ENCODE measurements at places on chromosomes 16 and 17. TPM values are rescaled to one million over a fixed set of nuclear protein-coding genes. Genes with fewer than 3 reads are reported as not detected.

GRCh38 chr16:79134300-79134699 lies 466.2 kb downstream of the MAF start:
- H3K27me3 ChIP-seq = peaks cover 4% of the 10 kb centered on the region
- no peak overlapping the region for H3K4me3 ChIP-seq
- no peaks in the 10 kb centered on the region for H3K36me3 ChIP-seq
- DNase-seq = no peak
- no peak overlapping the region for H3K27ac ChIP-seq

DNA sequence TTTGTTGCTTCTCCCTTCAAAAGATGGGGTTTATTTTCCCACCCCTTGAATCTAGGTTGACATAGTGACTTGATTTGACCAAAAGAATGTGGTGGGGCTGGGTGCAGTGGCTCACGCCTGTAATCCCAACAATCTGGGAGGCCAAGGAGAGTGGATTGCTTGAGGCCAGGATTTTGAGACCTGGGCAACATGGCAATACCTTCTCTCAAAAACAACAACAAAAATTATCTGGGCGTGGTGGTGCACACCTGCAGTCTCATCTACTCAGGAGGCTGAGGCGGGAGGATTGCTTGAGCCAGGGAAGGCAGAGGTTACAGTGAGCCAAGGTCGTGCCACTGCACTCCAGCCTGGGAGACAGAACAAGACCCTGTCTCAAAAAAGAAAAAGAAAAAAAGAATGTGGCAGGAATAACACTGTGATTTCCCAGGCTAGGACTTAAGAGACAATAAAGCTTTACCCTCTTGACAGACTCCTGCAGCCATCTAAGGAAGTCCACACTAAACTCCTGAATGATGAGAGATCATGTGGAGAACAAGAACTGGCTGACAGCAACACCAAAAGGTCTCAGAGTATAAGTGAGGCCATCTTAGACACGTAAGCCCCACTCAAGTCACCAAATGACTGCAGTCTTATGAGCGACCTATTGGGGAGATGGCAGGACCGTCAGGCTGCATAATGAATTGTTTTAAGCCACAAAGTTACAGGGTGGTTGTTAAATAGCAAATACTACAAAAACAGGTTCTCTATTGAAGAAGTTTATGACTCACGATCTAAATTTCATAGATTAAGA lies 37.0 kb downstream of the FBXL20 start:
- no peak overlapping the region for H3K4me3 ChIP-seq
- H3K4me1 ChIP-seq = peaks cover 17% of the 10 kb centered on the region
- no peaks in the 10 kb centered on the region for H3K27me3 ChIP-seq
- H3K36me3 ChIP-seq = no peaks in the 10 kb centered on the region
- DNase-seq = no peak

DNA sequence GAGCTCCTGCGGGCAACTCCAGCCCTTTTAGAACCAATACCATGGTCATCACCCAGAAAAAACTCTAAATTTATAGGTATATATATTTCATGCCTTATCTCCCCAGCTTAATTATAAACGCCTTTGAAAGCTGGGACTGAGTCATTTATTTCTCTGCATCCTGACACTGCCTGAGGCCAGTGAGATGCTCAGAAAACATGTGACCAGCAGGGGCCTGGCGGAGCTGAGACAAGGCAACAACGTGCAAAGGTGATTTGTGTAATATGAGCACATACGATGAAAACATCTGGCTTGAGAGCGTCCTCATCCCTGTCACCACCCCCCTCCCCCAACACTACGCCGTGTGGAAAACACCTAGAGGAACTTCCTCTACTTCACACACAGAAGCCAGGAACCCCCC lies 22.7 kb downstream of the NXN start:
- no peak for DNase-seq
- H3K4me1 ChIP-seq = peaks cover 69% of the 10 kb centered on the region
- H3K36me3 ChIP-seq = peaks cover 8% of the 10 kb centered on the region
- H3K27ac ChIP-seq = peak overlapping the region; percentile 38

DNA sequence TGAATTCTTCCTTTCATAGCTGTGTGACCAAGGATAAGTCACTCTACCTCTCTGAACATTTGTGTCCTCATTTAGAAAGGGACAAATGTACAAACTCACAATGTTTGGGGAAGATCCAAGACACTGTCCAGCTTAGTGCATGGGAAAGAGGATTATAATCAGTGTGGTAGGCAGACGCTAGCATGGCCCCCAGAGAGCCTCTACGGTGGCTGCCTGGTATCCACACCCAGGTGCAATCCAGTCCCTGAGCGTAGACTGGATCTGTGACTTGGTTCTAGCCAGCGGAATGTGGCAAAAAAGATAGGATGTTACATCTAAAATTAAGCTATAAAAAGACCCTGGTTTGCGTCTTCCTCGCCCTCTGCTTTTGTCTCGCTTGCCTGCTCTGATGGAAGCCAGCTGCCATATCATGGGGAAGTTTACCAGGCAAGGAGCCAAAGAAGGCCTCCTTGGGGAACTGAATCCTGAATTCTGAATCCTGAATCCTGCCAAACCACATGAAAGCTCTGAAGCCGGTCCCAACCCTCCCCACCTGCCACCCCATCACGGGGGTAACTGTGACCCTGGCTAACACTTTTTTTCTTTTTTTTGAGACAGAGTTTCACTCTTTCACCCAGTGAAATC lies 51.7 kb downstream of the PLXDC1 start:
- H3K4me3 ChIP-seq = no peak overlapping the region
- H3K27me3 ChIP-seq = peaks cover 7% of the 10 kb centered on the region
- H3K27ac ChIP-seq = peak overlapping the region; percentile 3
- no peaks in the 10 kb centered on the region for H3K36me3 ChIP-seq
- no peak for DNase-seq

DNA sequence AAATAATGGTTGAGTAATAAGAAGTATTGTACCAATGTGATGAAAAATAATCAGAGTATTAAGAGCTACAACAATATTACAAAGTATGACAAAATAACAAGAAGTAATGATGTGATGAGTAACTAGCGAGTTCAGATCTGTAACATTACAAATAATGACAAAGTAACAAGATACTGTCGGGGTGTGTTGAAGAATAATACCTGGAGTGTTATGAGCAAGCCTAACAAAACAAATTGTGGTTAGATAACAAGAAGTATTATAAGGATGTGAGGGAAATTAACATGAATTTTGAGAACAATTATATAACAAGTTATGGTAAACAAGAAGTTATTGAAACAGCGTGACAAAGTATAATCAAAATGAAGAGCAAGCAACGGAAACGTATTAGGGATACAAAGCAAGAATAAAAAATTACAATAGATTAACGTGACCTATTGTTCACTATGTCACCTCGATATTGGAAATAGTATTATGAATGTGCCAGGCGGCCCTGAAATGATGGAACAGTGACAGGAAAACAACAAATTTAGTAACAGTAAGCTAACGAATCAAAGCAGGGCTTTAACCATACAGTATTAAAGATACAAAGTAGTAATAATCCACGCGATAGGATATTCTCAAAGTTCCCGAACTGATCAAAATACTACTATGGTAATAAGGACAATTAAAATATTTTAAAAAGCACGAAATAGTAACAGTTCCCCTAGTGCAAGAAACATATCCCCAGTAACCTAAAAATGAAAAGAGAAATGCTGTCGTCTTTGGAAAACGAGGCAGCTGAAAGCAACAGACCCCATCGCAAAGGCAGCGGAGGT lies 1.6 kb downstream of the TBX4 start:
- no peak overlapping the region for H3K27ac ChIP-seq
- peaks cover 4% of the 10 kb centered on the region for H3K36me3 ChIP-seq
- DNase-seq = no peak

GRCh38 chr17:66841328-66841727 lies 6.4 kb downstream of the CACNG5 start:
- no peak overlapping the region for H3K27ac ChIP-seq
- DNase-seq = no peak
- H3K27me3 ChIP-seq = peaks cover 42% of the 10 kb centered on the region
- no peak overlapping the region for H3K4me3 ChIP-seq
- no peaks in the 10 kb centered on the region for H3K4me1 ChIP-seq

GRCh38 chr17:16929757-16930520 lies 42.0 kb downstream of the TNFRSF13B start:
- no peaks in the 10 kb centered on the region for H3K4me1 ChIP-seq
- DNase-seq = no peak
- no peaks in the 10 kb centered on the region for H3K36me3 ChIP-seq

- H3K27ac ChIP-seq = no peak overlapping the region
- no peaks in the 10 kb centered on the region for H3K27me3 ChIP-seq
Measured at GRCh38 chr16:84795329-84796053, 24.3 kb upstream of the CRISPLD2 start.

DNA sequence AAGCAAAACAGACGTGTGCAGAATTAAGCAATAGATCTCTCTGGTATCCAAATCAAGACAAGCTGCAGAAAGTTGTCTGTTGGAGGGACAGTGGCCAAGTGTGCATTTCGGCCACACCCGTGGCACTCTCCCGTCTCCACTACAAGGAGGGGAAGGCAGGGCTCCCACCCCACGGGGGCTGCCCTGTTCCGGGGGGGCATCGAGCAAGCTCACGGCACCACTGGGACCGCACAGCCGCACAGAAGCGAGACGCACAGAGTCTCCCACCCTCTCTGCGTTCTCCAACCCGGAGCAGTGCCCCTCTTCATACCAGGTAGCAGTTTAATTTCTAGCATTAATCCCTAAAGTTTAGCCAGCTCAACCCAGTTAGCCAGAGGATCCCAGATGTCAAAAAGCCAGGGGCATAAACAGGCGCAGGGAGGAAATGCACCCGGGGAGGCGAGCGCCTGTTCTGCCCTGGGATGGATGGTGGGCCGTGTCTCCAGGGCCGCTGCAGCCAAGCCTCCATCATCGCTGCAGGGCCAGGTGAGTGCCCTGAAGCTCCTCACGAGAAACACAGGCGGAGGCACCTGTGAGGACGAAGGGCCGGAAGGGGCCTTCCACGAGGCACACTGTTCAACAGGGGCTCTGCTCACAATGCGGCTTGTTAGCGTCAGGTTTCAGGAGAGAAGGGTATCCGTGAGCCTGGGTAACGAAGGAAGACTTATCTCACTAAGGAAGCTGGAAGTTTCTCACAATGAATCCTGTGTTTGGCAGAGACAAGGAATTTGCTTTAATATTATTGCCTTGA lies 42.1 kb upstream of the METRNL start:
- DNase-seq = peak; percentile 71
- peaks cover 28% of the 10 kb centered on the region for H3K36me3 ChIP-seq
- no peak overlapping the region for H3K4me3 ChIP-seq
- no peak overlapping the region for H3K27ac ChIP-seq
- H3K4me1 ChIP-seq = no peaks in the 10 kb centered on the region

GRCh38 chr16:48164907-48165715 lies 9.3 kb upstream of the ABCC12 start:
- peak overlapping the region; percentile 36 for H3K4me3 ChIP-seq
- H3K27ac ChIP-seq = peak overlapping the region; percentile 81
- no peaks in the 10 kb centered on the region for H3K36me3 ChIP-seq
- peaks cover 4% of the 10 kb centered on the region for H3K27me3 ChIP-seq
- peaks cover 15% of the 10 kb centered on the region for H3K4me1 ChIP-seq

DNA sequence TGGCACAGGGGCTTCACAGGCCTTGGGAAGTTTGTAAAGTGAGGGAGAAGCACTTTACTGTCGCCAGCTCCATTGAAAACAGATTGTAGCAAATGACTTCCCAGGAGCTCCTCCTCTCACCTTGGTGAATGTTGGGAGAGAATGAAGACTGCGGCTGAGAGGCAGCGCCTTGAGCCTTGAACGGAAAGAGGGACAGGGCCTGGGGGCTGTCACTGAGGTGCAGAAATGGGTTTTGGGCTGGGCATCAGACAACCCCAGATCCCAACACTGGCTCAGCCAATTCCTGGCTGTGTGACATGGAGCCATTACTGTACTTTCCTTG lies 603 bp upstream of the MRTFB start:
- H3K27ac ChIP-seq = no peak overlapping the region
- peak overlapping the region; percentile 81 for H3K4me3 ChIP-seq
- peaks cover 2% of the 10 kb centered on the region for H3K36me3 ChIP-seq
- no peak for DNase-seq

DNA sequence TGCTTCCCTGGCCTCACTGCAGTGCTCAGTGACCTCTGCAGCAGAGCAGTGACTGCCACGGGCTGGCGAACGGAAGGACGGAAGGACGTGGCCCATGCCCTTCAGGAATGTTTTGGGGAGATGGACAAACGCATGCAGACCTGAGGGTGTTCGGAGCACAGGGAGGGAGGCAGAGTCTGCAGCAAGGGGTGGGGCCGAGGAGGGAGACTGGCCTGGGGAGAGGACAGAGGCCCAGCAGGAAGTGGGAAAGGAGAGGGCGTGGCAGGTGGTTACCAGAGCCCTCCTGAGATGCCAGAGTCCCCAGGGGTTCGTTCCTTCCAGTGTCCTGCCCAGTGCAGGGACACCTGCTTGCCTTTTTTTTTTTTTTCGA lies 21.9 kb downstream of the ADORA2B start:
- peak overlapping the region; percentile 91 for H3K27ac ChIP-seq
- H3K27me3 ChIP-seq = no peaks in the 10 kb centered on the region
- H3K4me1 ChIP-seq = peaks cover 43% of the 10 kb centered on the region
- H3K36me3 ChIP-seq = peaks cover 4% of the 10 kb centered on the region
- peak overlapping the region; percentile 8 for H3K4me3 ChIP-seq

DNA sequence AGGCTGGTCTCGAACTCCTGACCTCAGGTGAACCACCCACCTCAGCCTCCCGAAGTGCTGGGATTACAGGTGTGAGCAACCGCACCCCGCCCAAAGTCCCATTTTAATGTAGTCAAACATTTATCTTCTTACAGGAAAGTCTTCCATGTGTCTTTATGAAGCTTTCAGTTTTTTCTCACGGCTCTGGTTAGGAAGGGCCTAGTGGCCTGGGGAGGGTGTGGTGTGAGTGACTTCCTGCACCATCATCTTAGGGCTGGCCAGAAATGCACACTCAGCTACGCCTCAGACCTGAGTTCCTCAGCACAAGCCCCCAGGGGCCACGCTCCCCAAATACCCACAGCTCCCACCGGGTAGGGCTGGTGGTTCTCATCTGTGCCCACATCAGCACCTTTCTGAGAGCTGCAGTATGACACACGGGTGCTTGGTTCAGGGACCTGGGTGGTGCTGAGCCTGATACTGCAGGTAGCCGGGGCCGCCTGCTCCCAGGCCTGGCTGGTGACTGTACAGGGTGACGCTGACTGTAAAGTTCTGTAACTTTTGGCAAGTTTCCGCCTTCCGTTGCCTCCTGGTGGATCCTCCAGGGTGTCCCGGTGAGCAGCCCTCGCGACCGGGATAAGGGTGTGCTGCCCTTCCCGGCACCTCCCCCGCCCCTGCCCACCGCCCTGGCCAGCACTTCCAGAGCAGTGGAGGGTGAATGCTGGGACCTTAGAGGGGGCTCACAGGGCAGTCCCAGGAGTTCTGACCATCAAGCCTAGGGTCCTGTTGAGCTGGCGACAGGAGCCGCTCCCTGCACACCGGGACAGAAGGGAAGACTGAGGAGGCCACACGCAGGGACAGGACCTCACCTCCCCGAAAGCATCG lies 52.5 kb downstream of the ZNF778 start:
- H3K27ac ChIP-seq = no peak overlapping the region
- peaks cover 40% of the 10 kb centered on the region for H3K36me3 ChIP-seq
- no peak overlapping the region for H3K4me3 ChIP-seq

The LRRC46 gene
- total RNA-seq = 0.84 TPM

The OR3A3 gene
- not detected for total RNA-seq

The CCL8 gene
- total RNA-seq = not detected

The SDK2 gene
- total RNA-seq = 16.5 TPM

The PRSS53 gene
- 3.2 TPM for total RNA-seq

The PRR35 gene
- total RNA-seq = not detected

The SAMD14 gene
- 36.8 TPM for total RNA-seq
